ENCODE measurements at places on chromosomes 13 and 19.

- no peak for DNase-seq
Observed at GRCh38 chr13:109379930-109380329, 406.5 kb downstream of the IRS2 start.

DNA sequence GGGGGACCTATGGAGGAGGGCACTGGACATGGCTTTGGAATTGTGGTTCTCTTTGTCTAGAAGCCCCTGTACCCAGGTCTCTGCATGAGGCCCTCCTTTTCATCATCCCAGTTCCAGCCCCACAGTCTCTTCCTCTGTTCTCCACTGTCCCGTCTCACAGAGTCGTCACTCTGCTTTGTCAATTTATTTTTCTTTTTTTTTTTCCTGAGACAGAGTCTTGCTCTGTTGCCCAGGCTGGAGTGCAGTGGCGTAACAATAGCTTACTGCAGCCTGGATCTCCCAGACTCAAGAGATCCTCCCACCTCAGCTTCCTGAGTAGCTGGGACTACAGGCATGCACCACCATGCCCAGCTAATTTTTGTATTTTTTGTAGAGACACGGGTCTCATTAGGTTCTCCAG, 619 bp upstream of the EXOC3L2 start:
- no peak for DNase-seq

DNA sequence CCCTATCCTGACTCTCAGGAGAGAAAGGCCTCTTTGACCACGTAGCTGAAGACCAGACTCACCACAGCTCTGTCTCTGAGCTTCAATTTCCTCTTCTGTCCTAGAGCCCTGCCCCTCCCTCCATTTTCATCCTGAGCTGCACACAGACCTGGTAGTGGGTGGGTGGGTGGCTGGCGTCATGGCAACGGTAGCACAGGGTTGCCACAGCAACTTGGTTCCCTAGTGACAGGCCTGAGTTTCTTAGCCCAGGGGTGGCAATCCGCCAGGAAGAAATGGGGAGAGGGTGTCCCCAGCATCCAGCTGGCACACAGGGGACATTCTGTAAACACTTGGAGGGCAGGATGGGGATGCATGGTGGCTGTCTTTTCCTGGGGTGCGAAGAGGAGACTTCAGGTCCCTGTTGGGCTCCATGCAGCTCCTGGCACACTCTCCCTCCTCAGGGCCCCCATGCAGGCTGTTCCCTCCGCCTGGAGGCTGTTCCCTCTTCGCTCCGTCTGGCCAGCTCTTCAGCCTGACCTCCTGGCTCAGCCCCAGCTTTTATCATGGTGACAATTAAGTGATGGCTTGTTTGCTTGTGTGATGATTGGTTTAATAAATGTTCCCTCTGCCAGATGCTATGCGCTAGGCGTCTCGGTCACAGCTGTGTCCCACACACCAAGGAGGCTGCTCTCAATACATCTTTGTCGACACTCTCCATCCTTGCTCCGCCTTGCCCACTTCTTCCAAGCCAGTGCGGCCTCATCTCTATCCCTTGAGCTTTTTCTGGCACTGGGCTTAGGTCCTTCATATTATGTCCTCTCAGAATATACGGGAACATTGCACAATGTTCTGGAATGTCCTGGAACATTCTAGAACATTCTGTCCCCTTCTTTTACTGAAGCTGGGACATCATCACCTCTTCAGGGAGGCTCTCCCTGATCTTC, 7.4 kb upstream of the KLHL26 start:
- no peak for DNase-seq

- DNase-seq: no peak
Observed at GRCh38 chr13:84902243-84902642, 897.0 kb downstream of the SLITRK6 start.

DNA sequence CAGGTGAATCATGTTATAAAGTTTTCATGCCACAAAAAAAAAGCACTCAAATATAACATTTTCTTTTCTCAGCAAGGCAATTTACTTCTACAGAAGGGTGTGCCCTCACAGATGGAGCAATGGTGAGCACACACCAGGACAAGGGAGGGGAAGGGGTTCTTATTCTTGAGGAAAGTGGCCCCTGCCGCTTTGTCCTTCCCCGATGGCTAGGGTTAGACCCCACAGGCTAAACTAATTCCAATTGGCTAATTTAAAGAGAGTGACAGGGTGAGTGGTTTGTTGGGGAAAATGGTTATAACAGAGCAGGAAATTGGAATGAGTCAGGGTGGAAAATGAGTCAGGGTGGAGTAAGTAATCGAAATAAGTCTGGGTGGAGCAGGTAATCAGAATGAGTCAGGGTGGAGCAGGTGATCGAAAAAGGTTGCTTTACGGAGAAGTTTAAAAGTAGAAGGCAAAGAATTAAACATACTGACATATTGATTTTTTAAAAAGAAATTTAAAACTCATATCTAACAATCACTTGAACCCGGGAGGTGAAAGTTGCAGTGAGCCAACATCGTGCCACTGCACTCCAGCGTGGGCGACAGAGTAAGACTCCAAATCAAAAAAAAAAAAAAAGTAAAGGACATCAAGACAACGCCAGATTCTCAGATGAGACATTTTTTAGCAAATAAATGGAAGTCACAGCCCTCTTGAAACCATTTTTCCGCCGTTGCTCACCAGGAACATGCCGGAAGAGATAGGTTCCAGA, 813 bp downstream of the ZNF562 start:
- peak; percentile 23 for DNase-seq

- DNase-seq: no peak
Observed at GRCh38 chr19:14748601-14749000, 29.8 kb downstream of the ADGRE2 start.

GRCh38 chr19:18282788-18283141, 1.3 kb upstream of the JUND start:
- DNase-seq: no peak

DNA sequence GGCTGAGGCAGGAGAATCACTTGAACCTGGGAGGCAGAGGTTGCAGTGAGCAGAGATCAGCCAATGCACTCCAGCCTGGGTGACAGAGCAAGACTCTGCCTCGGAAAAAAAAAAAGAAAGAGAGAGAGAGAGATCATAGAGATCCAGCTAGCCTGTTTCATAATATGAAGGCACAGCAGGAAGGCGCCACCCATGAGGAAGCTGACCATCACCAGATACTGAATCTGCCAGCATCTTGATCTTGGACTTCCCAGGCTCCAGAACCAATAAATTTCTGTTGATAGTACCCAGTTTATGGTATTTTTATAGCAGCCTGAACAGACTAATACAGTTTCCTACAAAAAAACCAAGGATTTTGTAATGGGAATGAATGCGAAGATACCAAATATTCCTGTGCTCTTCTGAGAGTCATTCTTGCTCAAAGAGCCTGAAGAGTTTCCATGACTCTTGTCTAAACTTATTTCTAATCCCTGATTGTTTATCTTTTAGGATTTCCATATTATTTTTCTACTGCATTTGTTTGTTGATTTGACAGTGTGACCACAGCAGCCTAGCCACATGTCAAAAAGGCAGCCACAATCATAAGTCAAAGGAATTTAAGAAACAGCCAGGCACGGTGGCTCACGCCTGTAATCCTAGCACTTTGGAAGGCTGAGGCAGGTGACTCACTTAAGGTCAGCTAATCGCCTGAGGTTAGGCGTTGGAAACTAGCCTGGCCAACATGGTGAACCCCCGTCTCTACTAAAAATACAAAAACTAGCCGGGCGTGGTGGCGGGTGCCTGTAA, 37.7 kb upstream of the PDCD5 start:
- DNase-seq: no peak

GRCh38 chr13:39803851-39804250, 148.4 kb downstream of the COG6 start:
- DNase-seq: no peak

GRCh38 chr19:51546650-51547396, 15.4 kb upstream of the SIGLEC6 start:
- peak; percentile 76 for DNase-seq

DNA sequence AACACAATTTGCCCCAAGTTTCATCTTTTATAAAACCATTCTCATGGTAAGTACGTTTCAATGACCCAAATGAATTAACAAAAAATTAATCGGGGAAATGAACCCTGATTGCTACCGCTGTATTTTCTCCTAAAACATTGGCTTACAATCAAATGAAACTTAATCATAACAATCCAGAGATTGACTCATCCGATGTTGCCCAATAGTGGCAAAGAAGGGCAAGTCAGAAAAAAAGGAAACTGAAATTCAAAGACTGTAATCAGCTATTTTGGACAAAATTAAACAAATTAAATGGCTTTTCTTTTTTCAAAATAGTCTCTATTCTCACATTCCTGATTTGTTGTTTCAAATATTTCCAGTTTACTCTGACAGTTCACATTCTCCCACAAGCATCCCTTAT, 3.9 kb upstream of the ACOD1 start:
- DNase-seq: no peak

DNA sequence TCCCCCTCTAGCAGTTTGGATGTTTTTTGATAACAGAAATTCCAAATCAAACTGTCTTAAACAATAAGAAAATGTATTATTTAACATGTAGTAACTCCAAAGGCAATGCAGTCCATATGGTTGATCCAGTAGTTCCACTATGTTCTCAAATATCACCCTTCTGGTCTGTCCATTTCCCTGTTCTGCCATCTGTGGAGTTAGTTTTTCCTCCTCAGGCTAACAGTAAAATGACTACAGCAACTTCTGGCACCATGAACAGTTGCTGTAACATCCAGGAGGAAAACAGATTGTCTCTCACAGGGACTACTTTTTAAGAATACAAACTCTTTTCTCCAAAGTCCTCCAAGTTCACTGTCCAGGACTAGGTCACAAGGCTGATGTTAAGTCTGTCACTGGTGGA, 455.4 kb downstream of the FGF14 start:
- no peak for DNase-seq

DNA sequence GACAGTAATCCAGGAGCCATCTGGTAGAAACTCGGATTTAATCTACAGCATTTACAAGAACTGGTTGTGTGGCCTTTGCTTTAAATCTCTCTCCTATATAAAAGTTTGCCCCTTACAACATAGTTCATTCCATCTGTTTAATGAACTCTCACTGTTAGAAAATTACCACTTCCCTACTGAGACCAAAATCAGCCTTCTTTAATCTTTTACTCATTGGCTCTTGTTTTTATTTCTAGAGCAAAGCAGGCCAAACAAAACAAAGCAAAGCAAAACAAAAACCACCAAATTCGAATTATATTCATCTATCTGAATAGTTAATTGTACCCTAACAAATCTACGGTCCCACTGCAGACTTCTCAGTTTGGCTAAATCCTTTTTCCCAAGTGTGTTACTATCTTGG, 127.0 kb downstream of the UGGT2 start:
- DNase-seq: no peak

- no peak for DNase-seq
Observed at GRCh38 chr13:59568306-59568705, 595.4 kb downstream of the DIAPH3 start.

GRCh38 chr13:94053986-94054593, 425.4 kb downstream of the DCT start:
- DNase-seq: no peak

DNA sequence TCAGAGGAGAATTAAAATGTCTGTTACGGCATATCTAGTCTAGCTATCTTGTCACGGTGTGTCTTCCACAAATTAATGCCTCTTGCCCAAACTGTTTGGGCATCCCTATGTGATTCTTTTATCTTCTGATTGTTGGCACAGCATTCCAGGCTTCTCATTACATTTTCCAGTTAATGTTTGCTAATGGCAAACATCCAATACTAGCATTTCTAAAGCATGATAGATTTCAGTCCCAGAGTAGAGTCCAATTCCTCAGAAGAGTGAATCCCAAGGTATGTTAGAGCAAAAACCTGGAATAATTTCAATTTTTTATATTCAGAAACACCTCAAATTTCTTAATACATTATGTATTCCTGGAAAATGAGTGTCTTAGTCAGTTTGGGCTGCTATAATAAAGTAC, 684.5 kb upstream of the SLITRK1 start:
- DNase-seq: no peak

DNA sequence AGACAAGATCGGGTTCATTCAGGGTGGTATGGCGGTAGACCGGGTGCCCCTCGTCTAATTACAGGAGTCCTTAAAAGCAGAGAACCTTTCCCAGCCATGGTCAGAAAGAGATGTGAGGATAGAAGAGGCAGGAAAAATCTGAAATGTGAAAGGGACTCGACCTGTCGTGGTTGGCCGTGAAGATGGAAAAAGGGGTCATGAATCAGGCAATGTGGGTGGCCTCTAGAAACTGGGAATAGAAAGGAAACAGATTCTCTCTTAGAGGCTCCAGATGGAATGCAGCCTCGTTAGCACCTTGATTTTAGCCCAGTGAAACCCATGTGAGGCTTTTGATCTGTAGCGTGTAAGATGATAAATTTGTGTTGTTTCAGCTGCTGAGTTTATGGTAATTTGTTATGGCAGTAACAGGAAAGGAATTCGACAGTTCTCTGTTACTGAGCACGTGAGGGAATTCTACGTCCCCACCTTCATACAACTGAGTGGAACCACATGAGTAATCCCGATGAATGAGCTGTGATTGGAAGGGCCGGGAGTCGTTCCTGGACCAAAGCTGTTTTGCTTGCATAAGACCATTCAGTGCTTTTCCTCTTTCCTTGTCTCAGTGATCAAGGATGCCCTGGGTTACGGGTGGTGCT, 11.0 kb upstream of the CA11 start:
- no peak for DNase-seq

DNA sequence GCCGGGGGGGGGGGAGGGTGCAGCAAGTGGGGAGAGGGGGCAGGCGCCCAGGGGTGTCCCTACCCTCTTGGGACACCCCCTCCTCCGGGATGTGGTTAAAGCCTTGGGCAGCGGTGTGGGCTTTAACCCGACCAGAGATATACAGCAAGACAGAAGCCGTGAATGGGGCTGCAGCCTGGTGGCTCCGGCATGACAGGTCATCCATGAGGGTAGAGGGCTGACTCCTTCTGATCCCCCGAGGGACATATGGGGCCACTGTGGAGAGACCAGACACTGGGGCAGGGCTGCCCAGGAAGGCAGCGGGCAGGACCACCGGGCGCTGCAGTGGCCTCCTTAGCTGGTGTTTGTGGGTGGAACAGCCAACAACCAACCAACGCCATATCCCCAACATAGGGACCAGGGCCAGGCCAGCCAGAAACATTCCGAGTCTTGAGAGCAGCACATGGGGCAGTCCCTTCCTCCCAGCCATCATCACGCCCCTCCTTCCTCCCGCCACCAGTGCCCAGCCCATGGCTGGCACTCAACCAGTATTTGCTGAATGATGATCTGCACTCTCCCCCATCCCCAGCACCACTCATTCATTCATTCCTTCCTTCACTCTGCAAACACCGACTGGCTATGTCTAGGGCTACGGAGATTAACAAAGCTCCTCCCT, 18.2 kb downstream of the ELAVL1 start:
- no peak for DNase-seq

GRCh38 chr19:46126086-46126580, 1.6 kb upstream of the IGFL3 start:
- no peak for DNase-seq

GRCh38 chr19:57406516-57407123, 4.3 kb upstream of the ZNF17 start:
- DNase-seq: no peak

DNA sequence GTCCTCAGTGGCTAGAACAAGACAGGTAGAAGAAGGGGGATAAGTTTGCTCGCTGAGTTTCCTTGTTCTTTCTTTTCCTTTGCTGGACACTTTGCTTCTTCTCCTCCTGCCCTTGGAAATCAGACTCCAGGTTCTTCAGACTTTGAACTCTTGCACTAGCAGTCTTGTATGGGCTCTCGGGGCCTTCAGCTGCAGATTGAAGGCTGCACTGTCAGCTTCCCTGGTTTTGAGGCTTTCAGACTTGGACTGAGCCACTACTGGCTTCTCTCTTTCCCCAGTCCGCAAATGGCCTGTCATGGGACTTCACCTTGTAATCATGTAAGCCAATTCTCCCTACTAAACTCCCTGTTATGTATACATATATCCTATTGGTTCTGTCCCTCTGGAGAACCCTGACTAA, 379.8 kb downstream of the NDFIP2 start:
- no peak for DNase-seq

GRCh38 chr19:4360081-4360569, 16.8 kb downstream of the MPND start:
- DNase-seq: no peak
